Caco-2 (cell line): ENCODE measurements at places on chromosomes 2 and 18.

- no peak for DNase-seq
These were observed at the start of gene TRIM54 for GRCh38 chr2:27281855-27282559. TSS of gene TRIM54 (plus strand) at chr2:27282429. CDS start at chr2:27282732, 303 bp downstream.

GRCh38 chr18:39835303-39836030, 2119.6 kb upstream of the PIK3C3 start:
- no peak for DNase-seq

- DNase-seq = no peak
These were observed 12.0 kb downstream of the ONECUT2 start for GRCh38 chr18:57447154-57447621.

DNA sequence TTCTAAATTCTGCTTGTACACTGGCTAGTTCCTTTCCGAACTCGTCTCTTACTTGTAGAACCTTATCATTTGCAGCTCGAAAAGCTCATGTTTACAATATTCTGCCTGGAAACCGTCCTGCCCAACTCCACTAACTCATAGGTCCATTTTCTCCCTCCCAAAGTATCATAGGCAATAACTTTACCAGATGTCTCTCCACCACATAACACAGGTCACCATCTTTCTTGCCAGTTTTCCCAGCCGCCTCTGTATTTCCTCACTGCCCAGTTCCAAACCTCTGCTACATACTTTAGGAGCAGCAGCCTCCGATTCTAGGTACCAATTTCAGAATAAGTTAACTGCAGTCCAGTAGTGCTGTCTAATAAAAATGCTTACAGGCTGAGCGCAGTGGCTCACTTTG, 259.5 kb downstream of the GLI2 start:
- DNase-seq = no peak

- DNase-seq = no peak
These were observed 31.2 kb downstream of the SMAD7 start for GRCh38 chr18:48919547-48919946.

- peak; percentile 58 for DNase-seq
These were observed 9.4 kb upstream of the MOB1A start for GRCh38 chr2:74188018-74188601.

DNA sequence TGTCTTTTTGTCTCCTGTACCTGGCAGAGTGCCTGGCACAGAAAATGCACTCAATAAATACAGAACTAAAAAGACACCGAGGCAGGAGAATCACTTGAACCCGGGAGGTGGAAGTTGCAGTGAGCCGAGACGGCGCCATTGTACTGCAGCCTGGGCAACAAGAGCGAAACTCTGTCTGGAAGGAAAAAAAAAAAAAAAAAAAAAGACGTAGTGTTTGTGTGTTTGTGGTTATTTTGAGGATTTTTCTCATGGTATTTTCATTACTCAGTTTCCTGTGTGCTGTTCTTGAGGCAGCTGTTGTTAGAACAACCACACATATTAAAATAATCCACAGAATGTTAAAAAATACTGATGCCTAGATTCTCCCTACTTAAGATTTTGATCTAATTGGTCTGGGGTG, 519.2 kb upstream of the SPHKAP start:
- no peak for DNase-seq

DNA sequence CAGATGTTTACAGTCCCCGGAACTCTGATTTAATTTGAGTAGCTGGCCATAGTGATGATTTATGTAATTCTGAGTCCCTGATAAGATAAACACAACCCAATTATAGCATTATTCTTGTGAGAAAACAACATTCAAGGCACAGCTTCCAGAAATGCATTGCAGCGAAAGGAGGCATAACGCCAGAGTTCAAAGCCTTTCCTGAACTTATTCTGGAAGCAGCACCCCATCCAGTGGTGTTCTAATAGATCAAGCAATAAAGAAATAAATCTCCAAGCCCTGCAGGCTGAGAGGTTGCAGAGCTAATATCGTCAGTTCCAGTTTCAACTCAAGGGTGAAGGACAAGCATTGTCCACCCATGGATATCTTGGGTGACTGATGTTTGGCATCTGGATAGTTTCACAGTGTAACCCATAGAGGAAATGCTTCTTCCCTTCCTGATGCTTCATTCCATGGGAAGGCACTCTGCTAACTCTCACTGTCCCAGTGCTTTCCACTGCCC, 18.8 kb downstream of the CDH2 start:
- no peak for DNase-seq

DNA sequence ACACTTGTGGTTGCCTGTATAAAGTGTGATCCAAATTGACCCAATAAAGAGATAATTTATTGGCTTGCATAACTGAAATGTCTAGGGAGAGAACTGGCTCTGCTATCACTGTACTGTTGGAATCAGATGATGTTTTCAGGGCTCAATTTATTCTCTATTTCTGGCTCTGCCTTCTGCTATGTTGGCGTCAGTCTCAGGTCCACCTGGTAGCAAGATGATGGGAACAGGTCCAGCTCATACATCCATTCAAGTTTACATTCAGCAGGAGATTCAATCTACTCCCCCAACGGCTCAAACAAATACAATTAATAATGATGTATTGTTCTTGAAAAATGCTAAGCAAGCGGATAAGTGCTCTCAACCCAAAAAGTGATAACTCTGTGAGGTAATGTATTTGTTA, 297.7 kb upstream of the SYT4 start:
- no peak for DNase-seq

GRCh38 chr2:72011791-72012190, 135.9 kb downstream of the CYP26B1 start:
- no peak for DNase-seq

DNA sequence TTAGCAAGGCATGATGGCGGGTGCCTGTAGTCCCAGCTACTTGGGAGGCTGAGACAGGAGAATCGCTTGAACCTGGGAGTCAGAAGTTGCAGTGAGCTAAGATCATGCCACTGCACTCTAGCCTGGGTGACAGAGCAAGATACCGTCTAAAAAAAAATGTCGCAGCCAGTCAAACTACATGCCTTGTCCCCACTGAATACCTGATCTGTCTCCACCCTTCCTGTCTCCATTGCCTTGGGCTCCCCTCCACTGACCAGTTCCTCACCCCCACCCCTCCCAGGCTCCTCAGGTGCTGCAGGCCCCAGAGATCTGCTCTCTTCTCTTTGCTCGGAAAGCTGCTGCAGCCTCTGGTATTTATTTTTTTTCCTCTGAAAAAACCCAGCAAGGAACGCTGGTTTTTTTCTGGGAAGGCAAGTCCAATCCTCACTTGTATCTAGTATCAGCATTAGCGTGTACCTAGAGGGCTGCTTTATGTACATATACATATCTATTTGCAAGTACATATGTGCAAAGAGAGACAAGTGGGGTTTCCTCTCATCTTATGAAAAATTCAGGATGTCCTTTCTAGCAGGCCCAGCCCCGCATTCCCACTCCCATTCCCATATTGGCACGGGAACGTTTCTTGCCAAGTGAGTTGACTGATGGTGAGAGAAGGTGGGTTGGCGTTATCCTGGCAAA, 4.4 kb downstream of the PSD4 start:
- DNase-seq = no peak

GRCh38 chr2:241179899-241180298, 8.6 kb upstream of the ANO7 start:
- no peak for DNase-seq

- no peak for DNase-seq
These were observed 423.2 kb upstream of the CRIM1 start for GRCh38 chr2:35932276-35932963.

DNA sequence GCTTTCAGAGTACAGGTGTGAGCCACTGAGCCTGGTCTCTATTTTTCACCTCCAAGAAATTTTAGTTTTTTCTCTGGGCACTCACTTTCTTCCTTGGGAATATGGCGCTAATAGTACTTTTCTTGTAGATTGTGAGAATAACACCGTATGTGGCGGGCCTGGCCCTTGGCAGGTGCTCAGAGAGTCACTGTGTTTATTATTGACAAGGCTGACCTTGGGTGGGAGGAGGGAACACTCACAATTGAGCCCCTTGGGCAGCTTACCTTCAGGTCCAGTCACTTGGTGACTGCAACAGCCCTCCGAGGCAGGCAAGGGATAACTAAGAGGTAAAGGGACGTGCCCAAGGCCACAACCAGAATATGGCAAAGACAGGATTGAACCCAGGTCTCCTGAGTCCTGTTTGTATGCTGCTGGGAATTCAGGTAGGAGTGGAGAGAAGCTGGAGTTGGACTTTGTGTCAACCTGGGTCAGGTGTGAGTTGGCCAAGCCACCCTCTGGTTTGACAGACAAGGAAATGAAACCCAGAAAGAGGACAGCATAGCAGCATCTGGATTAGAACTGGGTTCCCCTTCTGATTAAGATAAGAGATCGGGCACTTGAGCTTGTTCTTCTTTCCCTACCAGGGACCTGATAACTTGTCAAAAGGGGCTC, 2.8 kb upstream of the STK25 start:
- no peak for DNase-seq

DNA sequence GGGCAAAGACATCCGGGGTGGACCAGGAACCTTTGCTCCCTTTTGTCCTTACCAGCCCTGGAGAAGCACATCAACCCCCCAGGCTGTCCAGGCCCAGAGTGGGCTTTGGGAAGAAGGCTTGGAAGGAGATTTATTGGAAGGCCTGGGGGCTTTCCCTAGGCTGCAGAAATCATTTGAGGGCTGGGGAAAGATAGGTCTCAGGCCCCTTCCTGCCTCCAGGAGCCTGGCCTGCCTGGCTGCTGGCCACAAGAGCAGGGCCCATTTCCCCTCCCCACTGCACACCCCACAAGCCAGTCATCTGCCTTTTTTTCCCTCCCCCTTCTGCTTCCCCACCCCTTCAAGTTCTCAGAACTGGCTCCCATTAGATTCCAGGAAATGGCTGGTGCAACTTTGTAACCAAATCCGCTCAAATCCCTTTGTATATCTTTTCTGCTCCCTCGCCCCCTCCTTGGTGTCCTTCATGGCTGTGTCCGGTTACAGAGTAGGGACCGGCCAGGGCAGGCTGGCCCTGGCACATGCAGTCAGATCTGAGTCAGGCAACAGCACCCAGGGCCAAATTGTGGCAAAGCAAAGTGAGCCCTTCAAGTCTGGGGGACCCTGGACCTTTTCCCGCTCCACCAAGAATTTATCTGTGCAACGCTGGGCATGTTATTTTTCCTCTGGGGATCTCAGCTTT, 20.8 kb upstream of the TNP1 start:
- no peak for DNase-seq

- DNase-seq = no peak
These were observed 6.8 kb upstream of the SLC1A4 start for GRCh38 chr2:64982311-64982857.

GRCh38 chr18:3679241-3679640, 229.3 kb downstream of the TGIF1 start:
- no peak for DNase-seq

- DNase-seq = no peak
These were observed 69.9 kb upstream of the MCFD2 start for GRCh38 chr2:46985512-46985911.

DNA sequence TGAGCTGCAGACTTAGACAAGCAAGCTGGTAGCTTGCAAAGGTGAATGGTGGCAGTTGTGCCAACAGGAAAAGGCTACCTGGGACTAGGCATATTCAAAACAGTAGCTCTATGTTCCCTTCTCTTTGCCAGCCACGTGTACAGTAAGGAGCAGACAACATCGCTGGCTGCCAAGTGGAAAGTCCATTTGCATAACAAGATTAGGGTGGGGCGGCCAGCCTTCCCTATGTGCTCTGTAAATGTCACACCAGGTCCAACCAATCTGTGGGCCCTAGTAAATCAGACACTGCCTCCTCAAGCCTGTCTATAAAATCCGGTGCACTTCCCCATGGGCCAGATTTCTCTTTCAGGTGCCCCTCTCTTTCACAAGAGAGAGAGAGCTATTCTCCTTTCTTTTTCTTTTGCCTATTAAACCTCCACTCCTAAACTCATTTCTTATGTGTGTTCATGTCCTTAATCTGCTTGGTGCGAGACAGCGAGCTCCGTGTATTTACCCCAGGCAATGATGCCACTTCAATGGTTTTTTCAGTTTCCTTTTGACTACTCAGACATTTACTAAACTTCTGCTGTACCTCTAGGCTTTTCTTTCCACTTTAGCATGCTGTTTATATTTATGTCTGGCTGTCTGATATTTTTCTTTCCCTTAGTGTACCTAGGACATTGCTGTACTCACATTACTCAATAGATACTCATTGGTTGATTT, 297.4 kb upstream of the GCFC2 start:
- no peak for DNase-seq

DNA sequence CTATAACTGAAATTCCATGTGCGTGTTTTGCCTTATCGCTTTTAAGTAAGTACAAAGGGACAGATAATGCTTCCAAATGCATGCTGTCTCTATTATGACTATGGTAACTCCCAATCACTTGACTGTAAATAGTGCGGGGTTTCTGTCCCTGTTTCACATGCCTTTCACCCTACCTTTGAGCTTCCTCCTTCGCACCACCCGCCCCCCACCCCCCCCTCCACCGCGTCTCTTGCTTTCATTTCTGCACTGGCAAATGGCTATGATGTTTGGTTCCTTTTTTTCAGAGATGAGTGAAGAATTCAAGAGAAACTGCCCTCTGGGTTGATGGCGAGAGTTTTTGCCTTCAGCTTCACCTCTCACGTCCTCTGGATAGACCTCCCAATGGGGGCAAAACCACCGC, 25.0 kb upstream of the SPP2 start:
- DNase-seq = no peak

- DNase-seq = no peak
These were observed 203.3 kb downstream of the PIEZO2 start for GRCh38 chr18:10946058-10946457.

- DNase-seq = no peak
These were observed 94.4 kb downstream of the LBH start for GRCh38 chr2:30325600-30326328.

DNA sequence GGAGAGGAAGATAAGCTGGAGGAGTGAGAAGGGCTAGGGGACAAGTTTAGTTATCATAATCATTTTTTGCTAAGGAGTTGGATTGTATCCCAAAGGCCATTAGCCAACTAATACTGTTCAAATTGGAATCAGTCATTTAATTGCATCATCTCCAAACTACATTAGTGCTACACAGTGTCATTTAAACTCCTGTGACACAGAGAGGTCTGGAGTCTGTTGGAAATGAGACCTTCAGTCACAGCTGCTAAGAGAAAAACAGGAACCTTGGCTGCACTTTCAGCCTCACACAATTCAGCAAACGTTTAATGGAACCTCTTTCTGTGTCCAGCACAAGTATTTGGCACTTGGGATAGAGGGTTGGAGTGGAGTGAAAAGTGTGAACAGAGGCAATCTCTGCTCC, 175.5 kb upstream of the MGAT5 start:
- no peak for DNase-seq

GRCh38 chr2:3433339-3433699, 53.8 kb downstream of the TRAPPC12 start:
- no peak for DNase-seq

DNA sequence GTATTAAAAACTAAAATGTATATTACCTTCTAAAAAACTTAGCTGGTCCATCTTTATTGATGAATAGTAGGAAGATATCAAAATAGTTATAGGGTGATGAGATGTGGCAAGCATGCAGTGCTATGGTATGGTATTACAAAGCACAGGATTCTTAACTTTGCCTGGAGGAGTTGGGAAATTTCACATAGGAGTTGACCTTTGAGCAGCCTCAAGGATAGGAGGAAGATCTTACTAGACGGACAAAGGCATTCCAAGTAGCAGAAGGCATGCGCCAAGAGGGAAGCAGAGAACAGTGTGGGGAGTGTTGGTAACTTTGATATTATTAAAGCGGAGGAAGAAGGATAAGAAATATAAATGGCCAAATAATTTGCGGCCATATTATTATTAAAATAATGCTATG, 60.0 kb downstream of the TTC21B start:
- no peak for DNase-seq

GRCh38 chr18:65706646-65707045, 44.2 kb upstream of the CDH7 start:
- DNase-seq = no peak
